Motor neuron (in vitro differentiated cells): ENCODE measurements at places on chromosomes 2 and 18.

GRCh38 chr2:8281234-8281633, 400.6 kb upstream of the ID2 start:
- ATAC-seq = no peak

DNA sequence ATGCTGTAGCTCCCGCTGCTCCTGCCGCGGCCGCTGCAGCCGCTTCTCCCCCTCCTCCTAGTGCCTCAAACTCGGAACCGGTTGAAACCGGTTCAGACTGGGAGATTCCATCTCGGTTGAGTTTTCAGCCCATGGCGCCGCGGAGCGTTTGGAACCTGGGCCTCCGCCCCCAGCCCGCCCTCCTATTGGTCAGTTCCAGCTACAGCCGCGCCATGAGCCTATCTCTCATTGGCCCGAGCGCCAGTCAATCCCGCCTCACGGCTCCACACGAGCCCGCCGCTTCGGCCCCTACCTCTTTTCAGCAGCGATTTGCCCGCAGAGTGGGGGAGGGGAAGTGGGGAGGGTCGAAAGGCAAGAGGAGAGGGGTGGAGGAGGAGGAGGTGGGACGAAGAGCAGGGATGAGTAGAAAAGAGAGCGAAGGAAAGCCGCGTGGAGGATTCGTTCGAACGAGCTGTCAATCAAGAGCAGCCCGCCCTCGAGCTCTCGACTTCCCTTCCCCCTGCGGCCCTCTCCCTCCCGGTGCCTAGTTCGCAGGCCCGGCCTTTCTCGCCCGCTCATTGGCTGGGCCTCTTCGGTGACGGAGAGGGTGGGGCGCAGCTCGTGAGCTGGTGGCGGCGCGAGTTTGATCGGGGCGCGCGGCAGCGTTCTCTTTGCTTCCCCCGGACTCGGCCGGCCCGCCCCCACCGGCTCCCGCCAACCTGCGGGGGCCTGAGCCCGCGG, at the start of gene XPO1:
TSS of gene XPO1 (minus strand) at position 157 of the 720 bp plus-strand sequence. CDS start 4,459 bp downstream, outside the sequence.
- peak; percentile 91 for ATAC-seq

DNA sequence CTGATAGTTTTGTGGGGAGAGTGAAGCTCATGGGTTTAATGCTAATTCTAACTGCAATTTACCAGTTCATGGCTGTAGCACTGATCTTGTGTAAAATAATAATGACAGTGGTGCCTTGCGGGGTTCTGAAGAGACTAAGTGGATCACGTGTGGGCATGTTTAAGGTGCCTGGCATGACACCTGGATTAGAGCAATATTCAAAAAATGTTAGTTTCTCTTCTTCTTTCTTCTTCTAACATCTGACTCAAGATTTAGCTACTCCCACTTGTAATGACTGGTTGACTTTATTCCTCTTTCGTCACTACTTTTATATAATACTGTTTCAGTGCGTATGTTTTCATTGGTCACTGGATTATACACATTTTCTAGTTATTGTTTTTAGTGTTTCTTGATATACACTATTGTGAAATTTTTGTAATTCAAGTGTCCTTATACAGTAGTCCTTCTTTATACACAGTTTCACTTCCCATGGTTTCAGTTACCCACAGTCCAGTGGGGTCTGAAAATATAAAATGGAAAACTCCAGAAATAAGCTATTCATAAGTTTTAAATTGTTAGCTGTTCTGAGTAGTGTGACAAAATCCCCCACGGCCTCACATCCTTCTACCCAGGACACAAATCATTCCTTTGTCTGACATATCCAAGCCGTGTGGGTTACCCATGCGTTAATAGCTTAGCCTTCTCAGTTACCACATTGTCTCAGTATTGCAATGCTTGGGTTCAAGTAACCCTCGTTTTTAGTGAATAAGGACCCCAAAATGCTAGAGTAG, 662.2 kb upstream of the CNTNAP5 start:
- ATAC-seq = no peak

GRCh38 chr2:135510577-135510976, 20.4 kb downstream of the ZRANB3 start:
- no peak for ATAC-seq

DNA sequence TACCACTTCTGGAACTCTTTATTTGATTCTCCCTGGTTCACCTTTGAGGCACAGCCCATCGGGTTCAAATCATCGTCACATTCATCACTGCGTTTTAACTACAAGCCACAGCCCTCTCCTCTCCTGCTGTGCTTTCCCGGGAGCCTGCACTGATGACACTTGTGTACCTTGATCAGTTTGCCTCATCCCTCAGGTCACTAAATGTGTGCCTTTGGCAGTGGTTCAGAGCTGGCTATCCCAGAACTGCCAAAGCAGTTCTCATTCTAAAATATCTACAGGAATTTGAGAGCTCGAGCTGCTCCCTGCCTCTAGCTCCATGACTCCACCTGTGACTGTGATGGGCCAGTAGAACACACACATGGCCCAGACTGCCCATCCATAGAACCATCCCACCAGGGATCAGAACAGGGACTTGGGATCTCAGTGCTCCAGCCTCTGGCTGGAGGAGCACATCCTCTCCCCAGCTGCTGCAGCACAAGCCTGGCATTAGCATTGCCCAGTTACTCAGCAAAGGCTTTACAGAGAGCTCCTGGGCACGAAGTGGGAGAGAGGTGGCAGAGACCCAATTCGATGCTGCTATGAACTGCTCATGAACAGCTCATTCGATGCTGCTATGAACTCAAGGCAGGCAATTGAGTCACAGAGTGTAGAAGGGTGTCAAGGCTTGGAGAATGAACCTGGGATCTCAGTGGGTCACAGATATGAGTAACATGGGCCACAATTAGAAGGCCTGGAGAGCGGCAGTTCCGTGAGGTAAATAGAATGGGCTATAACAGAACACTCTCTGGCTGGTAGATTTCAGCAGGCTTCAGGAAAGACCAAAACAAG, 41.9 kb downstream of the EVA1A start:
- ATAC-seq = no peak

DNA sequence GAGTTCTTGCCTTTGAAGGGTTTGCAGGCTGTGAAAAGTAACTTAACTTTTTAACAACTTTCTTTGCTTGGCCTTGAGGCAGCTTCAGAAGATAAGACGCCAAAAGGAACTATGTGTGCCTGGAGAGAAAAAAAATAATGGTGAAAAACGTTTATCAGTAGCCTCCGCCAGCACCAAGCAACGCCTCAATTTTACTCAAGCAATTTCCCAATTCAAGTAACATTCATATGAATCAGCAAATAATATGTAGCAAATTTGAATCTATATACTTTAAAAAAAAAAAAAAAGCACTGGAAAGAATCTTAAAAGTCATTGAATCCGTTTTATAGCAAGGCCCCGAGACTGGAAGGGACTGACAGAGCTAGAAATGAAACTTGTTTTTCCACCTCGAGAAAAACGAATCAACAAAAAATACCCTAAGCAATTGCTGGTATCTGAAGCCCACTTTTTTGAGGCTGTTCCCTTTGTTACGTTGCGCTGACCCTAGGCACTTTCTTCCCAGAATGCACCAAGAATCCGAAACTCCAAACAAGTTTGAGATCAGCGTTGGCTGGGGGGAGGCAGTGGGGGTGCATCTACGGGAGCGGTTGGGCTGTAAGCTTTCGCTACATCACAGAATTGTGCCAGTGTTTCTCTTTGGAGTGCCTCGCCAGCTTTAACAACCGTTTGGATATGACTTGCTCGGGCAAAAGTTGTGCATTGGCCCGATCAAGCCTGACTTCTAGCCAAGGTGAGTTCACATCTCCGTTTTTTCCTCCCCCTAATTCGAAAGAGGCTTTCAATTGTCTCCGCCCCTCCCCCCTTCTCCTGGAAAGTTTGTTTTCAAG, 2.7 kb upstream of the TGIF1 start:
- no peak for ATAC-seq

GRCh38 chr2:237688081-237688480, 60.7 kb downstream of the LRRFIP1 start:
- ATAC-seq = peak; percentile 2

DNA sequence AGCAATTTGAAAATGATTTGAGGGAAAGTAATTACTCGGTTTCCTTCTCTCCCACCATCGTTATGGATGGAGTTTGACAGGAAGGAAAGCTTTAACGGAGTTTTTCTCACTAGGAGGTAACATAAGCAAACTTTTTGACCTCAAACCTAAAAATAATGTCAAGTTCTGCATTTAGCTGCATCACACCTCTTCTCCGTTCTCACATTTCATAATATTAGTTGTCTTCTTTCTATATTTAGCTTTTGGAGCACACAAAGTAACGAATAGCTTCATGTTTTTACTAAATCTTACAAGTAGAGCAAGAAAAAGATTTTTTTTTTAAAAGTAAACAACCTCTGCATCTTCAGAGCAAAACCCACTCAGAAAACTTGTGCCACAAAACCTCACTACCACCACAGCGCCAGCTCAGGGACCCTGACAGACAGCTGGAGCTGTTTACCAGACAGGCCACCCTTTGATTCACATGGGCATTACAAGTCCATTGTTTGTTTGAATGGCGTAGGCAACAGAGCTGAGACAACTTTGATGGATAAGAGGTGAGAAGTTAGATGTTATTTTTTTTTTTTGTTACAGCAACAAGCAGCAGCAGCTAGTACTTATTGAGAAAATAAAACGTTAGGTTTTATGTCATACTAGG, 21.9 kb upstream of the ICOS start:
- no peak for ATAC-seq

DNA sequence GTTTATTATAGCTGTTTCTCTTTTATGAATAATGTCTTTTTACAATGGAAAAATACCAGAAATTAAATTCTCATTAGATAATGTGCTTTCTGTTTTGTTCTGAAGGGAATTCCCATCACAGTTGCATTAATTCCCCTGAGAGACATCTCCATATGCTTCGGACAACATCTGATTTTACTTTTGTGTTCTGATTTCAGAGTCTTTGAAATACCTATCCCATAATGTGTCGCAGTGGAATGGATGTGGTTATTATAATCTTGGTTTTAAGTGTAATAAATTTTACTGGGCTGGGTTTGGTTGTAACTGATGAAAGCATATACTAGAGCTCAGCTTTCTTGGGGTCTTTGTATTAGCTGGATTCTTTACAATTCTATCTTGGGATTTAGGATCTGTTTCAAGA, 12.5 kb downstream of the SPTBN1 start:
- ATAC-seq = no peak

DNA sequence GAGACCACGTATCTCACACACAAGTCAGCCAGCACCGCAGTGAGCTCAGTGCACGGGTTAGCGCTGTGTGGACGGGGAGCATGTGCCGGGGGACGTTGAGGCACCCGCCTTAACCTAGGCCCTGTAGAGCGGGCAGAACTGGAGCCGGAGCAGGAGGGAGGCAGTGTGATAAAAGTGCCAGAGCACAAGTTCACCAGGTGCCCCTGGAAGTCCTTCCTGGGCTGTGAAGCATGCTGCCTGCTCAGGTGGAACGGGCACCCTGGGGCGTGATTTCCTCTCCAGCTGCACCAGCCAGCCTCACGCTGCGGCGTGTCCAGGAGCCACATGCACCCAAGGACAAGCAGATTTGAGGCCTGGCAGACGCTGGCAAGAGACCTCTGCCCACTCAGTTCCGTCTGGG, 50.3 kb downstream of the ITGB1BP1 start:
- no peak for ATAC-seq

DNA sequence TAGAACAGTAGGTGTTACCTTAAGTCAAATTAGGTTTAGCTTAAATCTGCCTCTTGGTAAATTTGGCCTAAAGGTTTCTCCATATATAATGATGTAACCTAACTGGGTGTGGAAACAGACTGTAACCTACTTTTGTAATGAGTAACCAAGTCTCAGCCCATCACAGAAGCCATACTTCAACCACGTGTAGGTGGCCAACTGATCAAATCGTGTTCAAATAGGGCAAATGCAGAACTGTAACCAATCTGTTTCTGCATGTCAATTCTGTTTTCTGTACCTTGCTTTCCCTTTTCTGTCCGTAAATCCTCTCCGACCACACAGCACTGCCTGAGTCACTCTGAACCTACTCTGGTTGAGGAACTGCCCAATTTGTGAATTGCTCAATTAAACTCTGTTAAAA, 34.0 kb upstream of the PLA2R1 start:
- no peak for ATAC-seq

DNA sequence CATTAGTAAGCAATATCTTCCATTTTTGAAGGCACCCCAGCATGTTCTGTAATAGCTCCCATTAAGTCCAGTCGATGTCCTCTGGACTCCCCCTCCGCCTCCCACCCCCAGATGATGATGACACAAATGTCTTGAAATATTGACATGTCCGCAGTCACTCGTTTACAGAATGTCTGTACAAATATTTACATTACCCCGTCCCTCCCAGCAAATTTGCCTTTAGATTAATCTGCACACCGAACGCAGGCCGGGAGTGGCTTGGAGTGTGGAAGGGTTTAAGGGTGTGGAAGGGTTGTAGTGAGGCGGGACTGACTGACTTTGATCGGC, 853 bp upstream of the OSBPL6 start:
- ATAC-seq = no peak

DNA sequence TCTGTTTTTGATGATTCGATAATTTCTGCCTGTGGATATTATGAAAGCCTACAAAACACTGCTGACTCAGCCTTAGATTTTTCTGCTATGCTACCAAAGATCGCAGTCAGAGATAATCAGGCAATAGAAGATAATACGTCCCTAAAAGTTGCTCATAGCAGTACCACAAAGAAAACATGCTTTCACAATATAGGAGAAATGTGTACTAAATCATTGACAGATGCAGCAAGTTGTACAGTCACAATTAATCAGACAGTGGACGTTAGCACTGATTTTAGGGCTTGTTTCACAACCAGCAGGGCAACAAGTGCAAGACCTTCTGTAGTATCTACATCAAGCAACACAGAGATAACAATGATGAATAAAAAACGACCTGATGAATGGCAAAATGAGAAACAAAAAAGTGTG, 19.5 kb downstream of the RBM44 start:
- peak; percentile 31 for ATAC-seq
